NCI-H1436 treated with DMSO at 0.1 percent for 48 hours (cell line): ENCODE measurements at places on chromosomes 1 and 21.
A peak's percentile ranks its signal among the peaks of the same experiment; 100 is the strongest.

DNA sequence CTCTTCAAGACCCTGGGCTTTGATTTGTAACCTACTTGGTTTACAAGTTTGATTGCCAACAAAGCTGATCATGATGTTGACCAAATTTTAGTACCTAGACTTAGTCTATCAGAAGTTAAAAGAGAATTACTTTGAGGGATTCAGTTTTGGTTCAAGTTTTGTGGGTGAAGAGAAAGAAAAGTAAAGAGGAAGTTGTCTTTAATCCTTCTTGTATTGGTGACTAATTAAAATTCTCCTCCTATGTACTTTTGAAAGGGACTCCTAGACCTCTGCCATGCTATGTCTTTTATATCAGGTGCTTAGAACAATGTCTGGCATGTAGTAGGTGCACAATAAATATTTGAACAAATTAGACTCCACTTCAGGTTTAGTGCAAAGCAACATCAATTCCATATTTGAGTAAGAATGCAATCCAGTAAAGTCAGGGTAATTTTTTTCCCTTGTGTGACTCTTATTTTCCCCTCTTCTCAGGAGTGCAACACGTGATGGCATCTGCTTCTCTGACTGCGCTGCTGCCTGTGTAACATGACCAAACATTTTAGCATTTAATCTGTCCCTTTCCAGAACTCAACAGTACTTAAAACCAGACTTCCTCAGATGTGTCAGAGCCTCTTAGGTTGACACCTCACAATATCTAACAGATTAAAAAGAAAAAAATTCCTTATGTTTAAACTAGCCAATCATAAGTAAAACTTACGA is 41.1 kb upstream of the KCNQ4 start:
- DNase-seq: no peak

- no peak for DNase-seq
Measured at GRCh38 chr1:924656-925560, 1.2 kb downstream of the SAMD11 start.

- no peak for DNase-seq
Measured at GRCh38 chr1:33182401-33182841, 578 bp upstream of the TRIM62 start.

DNA sequence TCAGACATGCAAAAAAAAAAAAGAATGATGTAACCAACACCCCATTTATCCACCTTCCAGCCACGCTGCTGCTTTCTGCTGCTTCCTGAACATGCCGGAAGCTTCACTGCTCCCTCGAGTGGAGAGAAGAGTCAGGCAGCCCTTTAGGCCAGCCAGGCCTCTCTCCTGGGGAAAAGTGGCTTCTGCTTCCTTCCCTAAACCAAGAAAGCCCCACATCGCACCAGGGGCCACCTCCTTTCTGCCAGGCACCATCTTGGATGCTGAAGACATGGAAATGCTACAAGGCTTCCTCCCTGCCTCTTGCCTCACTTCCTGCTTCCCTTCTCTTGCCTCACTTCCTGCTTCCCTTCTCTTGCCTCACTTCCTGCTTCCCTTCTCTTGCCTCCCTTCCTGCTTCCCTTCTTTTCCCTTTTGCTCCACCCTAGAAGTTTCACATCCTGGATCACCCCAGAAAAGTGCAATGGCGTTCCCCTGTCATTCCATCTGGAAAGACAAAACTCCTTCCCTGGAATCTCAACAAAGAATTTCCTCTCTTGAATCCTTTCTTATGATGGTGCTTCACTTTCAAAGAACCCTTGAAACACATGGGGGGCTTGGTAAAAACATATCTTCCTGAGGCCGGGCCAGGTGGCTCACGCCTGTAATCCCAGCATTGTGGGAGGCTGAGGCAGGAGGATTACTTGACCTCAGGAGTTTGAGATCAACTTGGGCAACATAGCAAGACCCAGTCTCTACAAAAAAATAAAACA is 18.7 kb downstream of the TNFRSF8 start:
- DNase-seq: no peak

DNA sequence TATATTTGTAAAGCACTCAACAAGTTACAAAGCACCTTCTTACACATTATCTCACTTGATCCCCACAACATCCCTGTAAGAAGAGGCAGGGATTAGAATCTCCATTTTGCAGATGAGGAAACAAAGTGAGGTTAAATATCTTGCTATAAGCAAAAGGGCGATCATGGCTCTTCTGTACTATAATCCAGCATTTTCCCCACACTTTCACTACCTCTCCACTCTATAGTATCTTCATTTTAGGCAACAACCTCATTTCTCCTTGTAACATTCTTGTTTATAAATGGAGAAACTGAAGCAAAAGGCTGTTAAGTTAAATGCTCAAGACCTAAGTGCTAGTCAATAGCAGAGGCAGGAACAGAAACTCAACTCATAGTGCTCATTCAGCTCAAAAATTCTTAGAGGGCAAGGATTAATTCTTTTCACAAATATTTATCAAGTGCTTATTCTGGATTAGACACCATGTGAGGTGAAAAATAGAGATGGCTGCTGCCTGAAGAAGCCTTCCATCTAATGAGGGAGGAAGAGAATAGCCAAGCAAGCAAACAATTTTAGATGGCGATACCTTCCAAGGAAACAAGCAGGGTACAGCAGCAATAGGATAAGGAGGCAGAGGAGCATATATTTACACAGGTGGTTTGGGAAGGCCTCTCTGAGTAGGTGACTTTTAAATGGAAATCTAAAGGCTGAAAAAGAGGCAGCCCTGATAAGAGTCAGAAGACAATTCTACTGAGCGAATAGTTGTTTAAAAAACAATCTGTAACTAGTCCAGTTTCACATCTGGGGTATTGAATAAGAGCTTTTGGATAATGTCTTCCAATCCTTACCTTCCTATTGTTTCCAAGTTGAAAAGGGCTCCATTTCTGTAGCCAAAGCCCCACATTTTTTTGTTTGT is 3.5 kb downstream of the ERRFI1 start:
- no peak for DNase-seq

DNA sequence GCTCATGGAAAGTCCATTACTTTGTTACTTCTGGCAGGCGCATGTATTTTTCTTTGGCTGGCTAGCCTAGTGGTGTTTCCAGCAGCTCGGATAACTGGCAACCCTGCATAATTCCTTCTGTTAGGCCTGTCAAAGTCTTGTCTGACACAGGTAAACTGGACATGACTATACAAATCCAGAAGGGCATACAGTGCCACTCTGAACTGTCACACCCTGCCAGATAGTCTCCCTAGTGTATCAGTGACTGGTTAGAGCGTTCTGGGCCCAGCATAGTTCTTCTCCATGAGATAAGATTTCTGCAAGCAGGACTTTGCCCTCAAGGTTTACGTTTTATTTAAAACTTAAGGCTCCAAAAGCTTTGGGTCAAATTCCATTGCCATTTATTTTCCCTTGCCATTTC is 177.7 kb upstream of the GORAB start:
- DNase-seq: no peak

- DNase-seq: no peak
Measured at GRCh38 chr1:235098991-235099390, 29.6 kb downstream of the TOMM20 start.

- no peak for DNase-seq
Measured at GRCh38 chr1:99771513-99771918, 5.1 kb upstream of the FRRS1 start.

- no peak for DNase-seq
Measured at GRCh38 chr21:45880097-45881068, 101.2 kb upstream of the COL6A1 start.

- DNase-seq: no peak
Measured at GRCh38 chr1:153578490-153578889, 12.8 kb upstream of the S100A2 start.

- DNase-seq: no peak
Measured at GRCh38 chr1:6224718-6225117, 11.0 kb downstream of the ICMT start.

GRCh38 chr1:244010703-244011123 is 40.4 kb upstream of the ZBTB18 start:
- DNase-seq: no peak

DNA sequence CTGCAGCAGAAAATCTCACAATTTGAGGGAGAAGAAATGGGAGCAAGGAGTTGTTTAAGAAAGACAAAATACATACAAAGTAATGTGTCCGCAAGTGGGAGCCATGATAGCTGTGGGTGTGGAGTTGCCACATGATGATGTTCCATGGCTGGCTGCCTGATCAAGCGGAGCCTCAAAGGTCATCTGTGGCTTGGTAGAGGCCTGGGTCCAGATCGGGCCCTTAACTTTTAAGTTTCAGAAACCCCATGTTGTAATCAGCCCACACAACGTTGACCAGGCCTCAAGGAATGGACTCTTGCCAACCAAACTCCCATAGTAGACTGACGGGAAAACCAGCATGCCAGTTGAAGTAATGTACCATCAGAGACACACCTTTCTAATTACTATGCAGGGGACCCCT is 64.7 kb upstream of the ANGPTL1 start:
- DNase-seq: no peak

GRCh38 chr1:87278825-87279535 is 49.7 kb upstream of the LMO4 start:
- no peak for DNase-seq

- DNase-seq: peak; percentile 61
Measured at GRCh38 chr21:35226968-35227744, 178.1 kb upstream of the RUNX1 start.
